Gastrocnemius medialis (tissue), 4 donors: ENCODE measurements at places on chromosomes 5 and 9.
A peak's percentile ranks its signal among the peaks of the same experiment; 100 is the strongest.

DNA sequence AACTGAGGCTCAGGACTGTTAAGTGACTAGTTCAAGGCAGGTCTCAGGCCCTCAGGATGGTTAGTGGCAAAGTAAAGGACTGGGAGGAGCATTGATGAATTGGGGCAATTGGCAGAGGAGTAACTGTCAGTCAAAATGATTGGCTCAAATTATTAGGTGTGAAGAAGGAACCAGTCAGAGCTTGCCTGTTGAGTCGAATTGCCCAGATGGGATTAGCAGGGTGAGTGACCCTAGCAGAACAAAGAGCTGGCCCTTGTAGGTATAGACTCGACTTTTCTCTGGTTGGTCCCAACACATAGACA, 2.6 kb upstream of the NSD1 start:
- DNase-seq = no peak
- H3K27me3 ChIP-seq = no peaks in the 10 kb centered on the region
- H3K27ac ChIP-seq = no peak overlapping the region

GRCh38 chr5:142235870-142236672, 88.8 kb downstream of the SPRY4 start:
- no peaks in the 10 kb centered on the region for H3K36me3 ChIP-seq
- DNase-seq = no peak
- no peak overlapping the region for H3K27ac ChIP-seq
- H3K27me3 ChIP-seq = no peaks in the 10 kb centered on the region
- H3K4me1 ChIP-seq = no peaks in the 10 kb centered on the region
- H3K4me3 ChIP-seq = no peak overlapping the region

- H3K4me3 ChIP-seq = no peak overlapping the region
- no peaks in the 10 kb centered on the region for H3K27me3 ChIP-seq
- DNase-seq = no peak
- H3K4me1 ChIP-seq = peaks cover 14% of the 10 kb centered on the region
- H3K27ac ChIP-seq = no peak overlapping the region
- H3K36me3 ChIP-seq = no peaks in the 10 kb centered on the region
Observed at GRCh38 chr9:4098031-4098430, 201.8 kb downstream of the GLIS3 start.

DNA sequence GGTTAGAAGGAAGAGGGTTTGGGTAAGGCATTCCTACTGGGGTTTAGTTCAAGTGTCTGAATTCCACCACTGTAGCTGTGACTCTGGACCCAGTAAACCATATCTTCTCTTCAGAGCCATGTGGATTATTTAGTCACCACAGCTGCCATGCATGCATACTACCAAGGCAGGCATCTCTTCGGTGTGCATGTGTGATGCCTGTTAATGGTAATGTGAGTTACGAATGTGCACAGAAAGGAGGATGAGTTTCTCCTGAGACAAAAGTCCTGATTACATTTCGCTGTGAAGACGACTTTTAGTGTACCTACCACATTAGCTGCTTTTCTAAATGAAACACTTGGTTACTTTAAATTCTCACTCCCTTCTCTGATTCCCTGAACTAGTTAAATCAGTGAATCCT, 9.3 kb downstream of the PBX3 start:
- peaks cover 11% of the 10 kb centered on the region for H3K27me3 ChIP-seq
- DNase-seq = no peak
- no peaks in the 10 kb centered on the region for H3K36me3 ChIP-seq
- no peak overlapping the region for H3K27ac ChIP-seq
- no peaks in the 10 kb centered on the region for H3K4me1 ChIP-seq

DNA sequence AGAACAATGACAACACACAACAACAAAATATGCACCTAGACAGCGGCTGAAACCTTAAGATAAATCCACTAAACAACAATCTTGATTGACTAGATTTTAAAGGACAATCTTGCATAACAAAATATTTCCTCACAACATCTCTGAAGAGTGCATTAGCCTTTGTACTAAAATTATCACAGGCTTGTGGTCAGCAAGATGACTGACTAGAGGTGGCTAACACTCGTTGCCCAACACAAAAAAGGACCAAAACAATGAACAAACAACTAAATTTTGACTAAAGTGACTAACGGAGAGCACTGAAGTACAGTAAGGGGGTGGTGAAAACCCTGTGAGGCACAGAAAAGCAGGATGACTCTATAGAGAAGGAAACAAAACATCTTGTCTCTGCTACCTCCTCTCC, 183.9 kb downstream of the BRINP1 start:
- H3K27me3 ChIP-seq = no peaks in the 10 kb centered on the region
- H3K4me3 ChIP-seq = no peak overlapping the region
- H3K36me3 ChIP-seq = no peaks in the 10 kb centered on the region
- no peak for DNase-seq

GRCh38 chr9:134778841-134779411, 101.7 kb upstream of the FCN2 start:
- no peak overlapping the region for H3K27ac ChIP-seq
- H3K4me1 ChIP-seq = no peaks in the 10 kb centered on the region
- no peak for DNase-seq
- no peaks in the 10 kb centered on the region for H3K36me3 ChIP-seq

- H3K4me3 ChIP-seq = peak overlapping the region; percentile 33
- no peaks in the 10 kb centered on the region for H3K27me3 ChIP-seq
Observed at GRCh38 chr5:56838409-56839039, 23.2 kb downstream of the MAP3K1 start.

DNA sequence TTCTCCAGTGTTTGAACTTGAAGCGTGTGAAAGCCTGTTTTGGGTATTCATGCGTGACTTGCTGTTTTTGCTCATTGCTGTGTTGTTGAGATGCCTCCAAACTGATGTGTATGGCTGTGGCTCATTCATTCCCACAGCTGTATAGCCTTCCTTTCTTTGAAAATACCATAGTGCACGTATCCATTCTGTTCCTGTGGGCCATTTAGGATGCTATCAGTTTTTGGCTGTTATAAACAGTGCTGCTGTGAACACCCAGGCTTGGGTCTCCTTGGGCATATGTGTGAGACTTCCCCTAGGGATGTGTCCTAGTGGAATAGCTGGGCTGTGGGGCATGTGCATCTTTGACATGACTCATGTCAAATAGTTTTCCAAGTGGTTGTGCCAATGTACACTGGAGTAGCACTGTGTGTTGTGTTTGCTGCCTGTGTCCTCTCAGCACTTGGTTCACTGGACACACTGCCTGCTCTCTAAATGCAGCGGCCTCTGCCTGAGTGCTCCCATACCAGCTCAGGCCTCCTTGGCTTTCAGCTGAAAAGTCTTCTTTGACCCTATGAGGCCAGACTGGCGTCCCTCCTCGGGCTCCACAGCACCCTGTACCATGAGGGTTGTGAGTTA, 102.6 kb upstream of the TBC1D2 start:
- H3K27me3 ChIP-seq = no peaks in the 10 kb centered on the region
- no peak overlapping the region for H3K4me3 ChIP-seq
- H3K4me1 ChIP-seq = no peaks in the 10 kb centered on the region
- H3K27ac ChIP-seq = no peak overlapping the region

DNA sequence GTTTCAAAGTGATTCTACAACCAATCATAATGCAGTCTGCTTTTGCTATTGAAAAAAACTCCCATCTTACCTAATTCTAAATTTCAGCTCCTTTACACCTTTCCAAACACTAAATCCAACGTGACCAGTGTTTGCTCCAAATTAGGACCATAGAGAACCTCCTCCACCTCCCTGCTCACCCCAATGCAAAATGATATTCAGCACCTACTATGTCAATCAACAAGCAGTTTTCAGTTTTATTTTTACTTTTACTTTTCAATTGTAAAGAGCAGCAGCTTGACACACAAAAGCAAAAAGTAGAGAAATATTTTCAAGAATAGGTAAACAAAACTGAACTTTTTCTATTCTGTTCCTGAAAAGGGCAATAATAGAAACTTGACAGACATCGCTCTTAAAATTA, 3.4 kb downstream of the FAM13B start:
- peaks cover 47% of the 10 kb centered on the region for H3K4me1 ChIP-seq
- DNase-seq = no peak
- no peak overlapping the region for H3K4me3 ChIP-seq
- no peak overlapping the region for H3K27ac ChIP-seq
- no peaks in the 10 kb centered on the region for H3K27me3 ChIP-seq

DNA sequence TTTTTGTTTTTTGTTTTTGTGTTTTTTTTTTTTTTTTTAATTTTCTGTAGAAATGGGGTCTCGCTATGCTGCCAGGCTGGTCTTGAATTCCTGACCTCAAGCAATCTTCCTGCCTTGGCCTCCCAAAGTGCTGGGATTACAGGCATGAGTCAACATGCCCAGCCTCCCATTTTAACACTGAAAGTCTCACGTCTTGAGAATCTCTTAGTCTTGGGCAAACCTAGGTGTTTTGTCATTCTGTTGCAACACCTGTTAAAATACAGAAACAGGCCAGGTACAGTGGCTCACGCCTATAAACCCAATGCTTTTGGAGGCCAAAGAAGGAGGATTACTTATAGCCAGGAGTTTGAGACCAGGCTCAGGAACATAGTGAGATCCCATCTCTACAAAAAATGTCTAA, 599.0 kb downstream of the TLR4 start:
- H3K4me1 ChIP-seq = no peaks in the 10 kb centered on the region
- no peaks in the 10 kb centered on the region for H3K27me3 ChIP-seq
- no peak for DNase-seq
- H3K4me3 ChIP-seq = no peak overlapping the region

- H3K4me1 ChIP-seq = no peaks in the 10 kb centered on the region
- no peak overlapping the region for H3K27ac ChIP-seq
- H3K4me3 ChIP-seq = no peak overlapping the region
Observed at GRCh38 chr5:103411711-103412110, 150.9 kb downstream of the NUDT12 start.

DNA sequence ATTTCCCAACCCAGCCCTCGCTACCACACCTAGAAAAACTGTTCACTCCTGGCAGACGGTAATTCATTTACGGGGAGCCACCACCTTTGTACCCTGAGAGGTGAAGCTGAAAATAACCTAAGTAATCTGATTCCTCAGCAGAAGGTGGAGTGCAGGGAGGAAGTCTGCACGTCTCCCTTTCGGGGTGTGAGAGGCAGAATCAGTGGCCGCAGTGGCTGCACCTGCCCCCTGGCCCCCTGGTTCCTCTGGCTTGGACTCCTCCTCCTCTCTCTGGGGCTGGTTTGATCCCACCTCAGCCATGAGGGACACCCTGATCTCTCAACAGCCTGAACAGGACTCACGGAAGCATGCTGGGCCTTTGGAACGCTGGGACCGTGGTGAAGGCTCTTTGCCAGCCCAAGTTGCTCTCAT, 10.5 kb downstream of the TMEM174 start:
- no peak overlapping the region for H3K4me3 ChIP-seq
- H3K4me1 ChIP-seq = peaks cover 8% of the 10 kb centered on the region
- no peak overlapping the region for H3K27ac ChIP-seq
- no peak for DNase-seq

DNA sequence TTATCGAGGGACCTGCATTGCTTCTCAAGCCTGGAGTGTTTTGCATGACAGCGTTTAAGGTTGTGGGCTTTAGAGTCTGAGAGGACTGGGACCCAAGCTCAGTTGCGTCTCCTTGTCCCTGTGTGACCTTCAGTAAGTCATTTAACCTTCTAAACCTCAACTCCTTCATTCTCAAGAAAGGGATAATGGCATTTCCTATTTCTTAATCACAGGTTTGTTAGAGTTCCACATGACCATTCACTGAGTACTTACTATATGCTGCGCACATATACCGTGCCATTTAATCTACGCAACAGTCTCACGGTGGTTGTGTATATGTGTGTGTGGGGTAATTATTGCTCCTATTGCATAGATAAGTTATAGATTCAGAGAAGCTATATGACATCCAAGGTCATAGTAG, 76.3 kb downstream of the MACROH2A1 start:
- no peak for DNase-seq
- H3K27me3 ChIP-seq = no peaks in the 10 kb centered on the region
- H3K4me1 ChIP-seq = no peaks in the 10 kb centered on the region

DNA sequence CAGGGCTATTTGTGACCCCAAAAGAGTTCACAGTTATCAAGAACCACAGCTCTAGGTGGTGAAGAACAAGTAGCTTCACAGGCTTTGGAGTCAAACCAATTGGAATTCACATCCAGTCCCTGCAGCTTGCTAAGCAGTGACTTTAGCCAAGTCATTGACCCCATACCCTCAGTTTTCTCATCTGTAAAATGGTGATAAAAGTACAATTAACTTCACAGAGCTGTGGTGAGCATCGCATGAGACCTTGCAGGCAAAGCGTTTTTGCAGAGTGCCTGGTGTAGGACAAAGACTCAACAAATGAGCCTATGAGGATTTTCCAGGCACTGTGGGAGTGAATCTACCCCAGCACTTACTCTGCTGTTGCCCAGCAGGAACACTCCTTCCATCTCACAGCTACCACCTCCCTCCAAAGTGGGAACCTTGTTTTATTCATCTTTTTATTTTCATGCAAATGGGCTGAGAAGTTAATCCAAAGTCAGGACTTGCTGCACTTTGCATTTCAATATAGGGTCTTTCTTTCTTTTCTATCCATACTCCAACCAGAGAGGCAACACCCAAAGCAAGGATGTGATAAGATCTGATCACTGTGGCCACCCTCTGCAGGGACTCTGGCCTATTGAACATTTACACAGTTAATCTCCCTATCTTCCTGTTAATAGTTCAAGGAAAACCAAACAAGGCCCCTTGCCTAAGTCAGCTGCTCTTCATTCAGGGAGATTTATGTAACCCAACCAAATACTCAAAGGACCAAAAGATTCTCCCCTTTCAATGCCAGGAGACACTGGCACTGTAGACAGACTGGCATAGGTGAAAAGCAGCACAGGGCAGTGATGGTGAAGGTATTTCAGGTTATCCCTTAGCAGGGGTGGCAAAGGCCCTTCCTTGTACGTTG, 41.9 kb downstream of the ABCA1 start:
- no peak overlapping the region for H3K27ac ChIP-seq
- H3K36me3 ChIP-seq = peaks cover 67% of the 10 kb centered on the region
- H3K4me1 ChIP-seq = peaks cover 24% of the 10 kb centered on the region
- no peak overlapping the region for H3K4me3 ChIP-seq

- H3K4me3 ChIP-seq = no peak overlapping the region
- DNase-seq = no peak
- H3K4me1 ChIP-seq = peaks cover 57% of the 10 kb centered on the region
- H3K27me3 ChIP-seq = no peaks in the 10 kb centered on the region
- H3K27ac ChIP-seq = peak overlapping the region; percentile 63
Observed at GRCh38 chr9:36392489-36392888, 7.6 kb downstream of the RNF38 start.

GRCh38 chr9:17807613-17808282, 228.9 kb downstream of the SH3GL2 start:
- no peak overlapping the region for H3K27ac ChIP-seq
- H3K4me1 ChIP-seq = no peaks in the 10 kb centered on the region
- H3K27me3 ChIP-seq = no peaks in the 10 kb centered on the region
- no peaks in the 10 kb centered on the region for H3K36me3 ChIP-seq

- no peak overlapping the region for H3K4me3 ChIP-seq
- no peaks in the 10 kb centered on the region for H3K27me3 ChIP-seq
- H3K36me3 ChIP-seq = no peaks in the 10 kb centered on the region
- no peak for DNase-seq
- H3K27ac ChIP-seq = no peak overlapping the region
- no peaks in the 10 kb centered on the region for H3K4me1 ChIP-seq
Observed at GRCh38 chr9:1152171-1152570, 102.0 kb downstream of the DMRT2 start.

- no peak overlapping the region for H3K4me3 ChIP-seq
- H3K4me1 ChIP-seq = no peaks in the 10 kb centered on the region
- H3K36me3 ChIP-seq = no peaks in the 10 kb centered on the region
- H3K27ac ChIP-seq = no peak overlapping the region
Observed at GRCh38 chr5:33737697-33738096, 154.1 kb downstream of the ADAMTS12 start.

GRCh38 chr5:90813392-90813791, 254.8 kb downstream of the ADGRV1 start:
- H3K36me3 ChIP-seq = no peaks in the 10 kb centered on the region
- no peak overlapping the region for H3K27ac ChIP-seq
- DNase-seq = no peak
- H3K27me3 ChIP-seq = no peaks in the 10 kb centered on the region
- H3K4me3 ChIP-seq = no peak overlapping the region
- peaks cover 3% of the 10 kb centered on the region for H3K4me1 ChIP-seq

- H3K4me1 ChIP-seq = no peaks in the 10 kb centered on the region
- H3K27ac ChIP-seq = no peak overlapping the region
- DNase-seq = no peak
- no peak overlapping the region for H3K4me3 ChIP-seq
Observed at GRCh38 chr5:14902826-14903560, 31.4 kb upstream of the ANKH start.
